ENCODE measurements at places on chromosomes 2 and 18.

GRCh38 chr2:182404975-182405561 lies 21.8 kb downstream of the PDE1A start:
- DNase-seq = no peak

GRCh38 chr2:21930226-21930625 lies 806.5 kb downstream of the TDRD15 start:
- DNase-seq = peak; percentile 72

DNA sequence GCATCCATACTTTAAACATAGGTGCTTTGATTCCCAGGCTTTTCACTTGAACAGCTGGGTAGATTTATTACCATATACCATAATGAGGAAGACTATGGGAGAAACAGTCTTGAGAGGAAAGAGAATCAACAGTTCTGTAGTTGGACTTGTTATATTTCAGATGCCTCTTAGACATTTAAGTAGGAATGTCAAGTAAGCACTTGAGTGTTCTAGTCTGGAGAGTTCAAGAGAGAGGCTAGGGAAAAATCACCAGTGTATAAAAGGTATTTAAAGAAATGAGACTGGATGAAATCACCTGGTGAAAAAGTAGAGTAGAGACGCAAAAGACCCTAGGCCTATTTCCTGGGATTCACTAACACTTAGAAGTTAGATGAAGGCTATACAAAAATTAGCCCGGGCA lies 13.5 kb upstream of the CCNT2 start:
- no peak for DNase-seq

- DNase-seq = peak; percentile 59
Observed at GRCh38 chr2:55879976-55880375, 43.6 kb downstream of the EFEMP1 start.

- DNase-seq = no peak
Observed at GRCh38 chr2:59177748-59178147, 936.6 kb upstream of the FANCL start.

DNA sequence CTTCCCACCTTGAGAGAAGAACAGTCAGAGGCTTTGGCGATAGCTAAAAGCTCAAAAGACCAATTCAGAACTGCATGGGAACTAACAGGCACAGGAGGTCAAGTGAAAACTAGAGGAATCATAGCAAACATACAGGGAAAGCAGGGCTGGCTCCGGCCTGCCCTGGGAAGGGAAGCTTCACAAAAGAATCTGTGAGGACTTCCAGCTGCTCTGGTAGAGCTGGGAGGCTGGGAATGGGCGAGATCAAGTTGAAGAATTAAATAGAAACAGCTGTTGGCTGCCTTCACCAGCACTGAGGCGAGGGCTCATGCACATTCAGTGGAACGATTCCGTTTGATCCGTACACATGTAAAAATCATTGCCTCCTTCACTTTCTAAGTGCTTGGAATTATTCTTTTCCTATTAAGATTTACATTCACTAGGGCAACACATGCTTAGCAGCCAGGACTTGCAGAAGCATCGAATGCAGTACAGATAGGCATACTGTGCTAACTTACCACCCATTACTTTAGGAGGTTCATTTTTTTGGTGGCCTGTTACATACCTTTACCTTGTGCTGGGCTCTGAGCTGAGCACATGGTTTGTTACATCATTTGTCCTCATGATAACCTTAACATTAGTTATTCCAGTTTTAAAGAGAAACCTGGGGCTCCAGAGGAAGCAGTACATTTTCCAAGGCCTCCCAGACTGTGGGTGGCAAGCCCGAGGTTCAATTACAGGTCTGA lies 125.4 kb upstream of the RNF152 start:
- peak; percentile 97 for DNase-seq

DNA sequence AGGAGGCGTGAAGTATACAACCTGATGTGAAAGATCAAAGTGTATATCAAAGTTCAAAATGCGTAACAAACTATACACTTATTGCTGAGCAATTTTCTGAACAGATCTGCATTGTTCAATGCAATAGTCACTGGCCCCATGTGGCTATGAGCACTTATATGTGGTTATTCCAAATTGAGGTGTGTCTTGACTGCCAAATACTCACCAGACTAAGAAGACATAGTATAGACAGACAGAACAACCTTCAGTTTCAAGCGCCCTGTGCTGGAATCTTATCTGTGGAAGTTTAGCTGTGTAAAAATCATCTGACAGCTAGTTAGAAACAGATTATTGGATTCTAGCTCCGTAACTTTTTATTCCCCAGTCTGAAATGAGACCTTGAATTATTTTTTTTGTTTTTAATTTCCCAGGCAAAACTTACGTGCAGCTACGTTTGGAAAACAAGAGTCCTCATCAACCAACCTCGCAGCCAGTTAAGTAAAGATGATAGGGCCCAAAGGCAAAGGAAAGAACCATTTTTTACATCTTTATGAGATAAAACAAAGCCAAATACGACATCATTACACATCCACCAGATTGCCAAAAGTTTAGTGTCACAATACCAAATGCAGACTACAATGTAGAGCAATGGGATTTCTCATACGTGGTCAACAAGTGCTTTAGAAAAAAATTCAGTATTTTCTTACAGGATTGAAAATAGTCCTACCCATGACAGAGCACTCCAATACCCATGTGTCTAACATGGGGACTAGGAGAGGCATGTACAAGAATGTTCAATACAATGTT lies 37.2 kb downstream of the MBOAT2 start:
- DNase-seq = peak; percentile 79

DNA sequence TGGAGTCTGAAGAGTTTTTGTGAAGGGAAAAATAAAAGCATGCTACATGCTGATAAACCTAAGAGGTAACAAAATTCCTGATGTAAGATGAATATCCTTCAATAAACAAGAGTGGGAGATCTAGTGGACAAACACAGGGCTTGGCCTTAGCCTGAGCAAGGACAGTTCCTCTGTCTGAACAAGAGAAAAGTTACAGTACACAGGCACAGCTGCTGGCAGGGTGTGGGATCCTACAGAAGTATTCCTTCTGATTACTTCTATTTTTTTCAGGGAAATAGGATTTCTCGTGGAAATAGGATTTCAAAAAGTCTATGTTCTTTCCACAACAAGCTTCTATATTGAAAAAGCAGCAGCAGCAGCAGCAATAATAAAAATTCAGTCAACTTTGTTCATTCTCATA lies 54.1 kb downstream of the NBAS start:
- DNase-seq = no peak

- no peak for DNase-seq
Observed at GRCh38 chr2:69625078-69625795, 18.3 kb downstream of the AAK1 start.

DNA sequence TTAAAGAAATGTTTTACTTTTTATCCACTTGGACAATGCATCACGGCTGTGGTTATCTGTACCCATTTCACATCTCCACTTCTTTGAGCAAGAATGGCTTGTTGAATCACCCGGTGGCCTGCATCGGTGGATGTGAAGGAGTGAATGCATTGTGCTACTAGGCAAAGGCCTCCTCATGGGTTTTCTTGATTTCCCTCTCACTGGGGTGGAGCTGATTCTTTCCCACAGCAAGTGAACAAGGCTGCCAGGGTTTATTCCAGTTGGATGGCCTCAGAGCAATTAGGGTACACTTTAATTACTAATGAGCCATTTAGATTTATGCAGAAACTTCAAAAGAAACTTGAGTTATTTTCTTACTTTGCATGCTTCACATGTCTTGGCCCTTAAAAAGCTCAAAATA lies 387.1 kb downstream of the RND3 start:
- DNase-seq = no peak

- DNase-seq = no peak
Observed at GRCh38 chr2:227960317-227960716, 88.9 kb downstream of the DAW1 start.

DNA sequence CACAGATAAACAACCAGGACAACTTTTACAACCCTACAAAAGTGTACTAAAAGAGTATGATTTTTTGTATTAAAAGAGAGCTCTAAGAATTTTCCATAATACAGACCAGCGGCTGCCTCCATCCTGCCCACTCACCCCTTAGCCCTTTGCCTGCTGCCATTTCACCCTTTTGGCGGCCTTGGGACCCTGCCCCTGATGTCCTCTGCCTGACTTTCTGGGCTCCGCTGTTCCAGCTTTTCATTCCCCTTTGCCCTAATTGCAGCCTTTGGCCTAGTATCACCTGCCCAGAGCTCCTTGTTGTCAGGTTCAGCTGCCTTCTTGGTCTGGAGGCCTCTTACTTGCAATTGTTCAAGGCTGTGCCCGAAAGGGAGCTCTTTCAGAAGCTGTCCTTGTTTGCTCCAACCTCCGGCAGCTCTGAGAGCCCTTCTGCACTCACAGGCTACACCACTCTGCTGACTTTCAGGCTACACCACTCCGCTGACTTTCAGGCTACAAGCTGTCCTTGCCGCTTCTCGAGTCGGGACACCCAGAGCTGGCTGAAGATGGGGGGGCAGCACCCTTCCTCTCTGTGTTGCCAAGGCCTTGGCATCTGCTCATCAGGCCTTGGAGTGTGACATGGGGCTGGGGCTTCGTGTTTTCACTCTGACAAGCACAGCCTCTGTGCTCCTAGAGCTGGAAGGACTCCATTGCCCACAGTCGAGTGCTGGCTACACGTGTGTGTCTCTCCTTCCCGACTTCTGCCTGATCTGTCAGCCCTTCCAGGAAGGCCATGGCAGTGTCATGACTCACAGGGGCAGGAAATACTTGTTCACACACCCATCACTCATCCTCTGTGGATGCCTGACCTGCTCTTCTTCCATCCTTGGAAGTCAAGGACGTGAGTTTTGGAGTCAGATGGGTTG lies 43.1 kb upstream of the HDAC4 start:
- peak; percentile 70 for DNase-seq

- no peak for DNase-seq
Observed at GRCh38 chr2:136363470-136363869, 245.5 kb upstream of the CXCR4 start.

DNA sequence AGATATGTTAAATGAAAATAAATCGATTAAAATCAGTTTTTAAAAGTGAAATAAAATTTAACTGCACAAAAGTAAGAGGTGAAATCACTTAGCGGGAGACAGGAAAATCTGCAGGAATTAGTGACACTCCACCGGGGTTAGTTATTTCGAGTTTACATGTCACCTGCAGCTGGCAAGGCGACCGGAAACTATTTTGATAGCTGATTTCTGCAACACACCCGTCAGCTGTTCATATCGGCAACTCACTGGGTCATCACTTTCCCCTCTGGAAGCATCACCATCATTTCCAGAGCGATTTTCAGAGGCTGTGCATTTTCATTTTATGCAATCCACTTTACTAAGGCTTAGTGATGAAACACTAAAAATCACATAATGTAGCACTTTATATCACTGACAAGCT lies 52.9 kb downstream of the PXDN start:
- no peak for DNase-seq

DNA sequence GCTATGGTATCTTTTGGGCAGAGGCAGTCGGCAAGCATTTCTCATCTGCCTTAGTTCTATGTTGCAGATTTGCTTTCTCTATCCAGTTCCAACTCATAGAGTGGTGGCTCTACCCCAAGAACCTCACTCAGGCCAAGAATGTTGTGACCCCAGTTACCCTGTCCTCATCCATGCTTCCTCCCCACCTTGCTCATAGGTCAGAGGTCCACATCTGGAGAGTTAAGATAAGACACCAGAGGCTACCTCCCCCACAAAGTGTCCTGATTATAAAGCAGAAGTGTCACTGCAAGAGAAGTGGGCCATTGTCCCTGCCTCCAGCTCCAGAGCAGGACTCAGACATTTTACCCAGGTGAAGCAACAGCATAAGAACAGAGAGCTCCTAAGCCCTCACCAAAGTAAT lies 276.8 kb upstream of the CHST9 start:
- DNase-seq = no peak

DNA sequence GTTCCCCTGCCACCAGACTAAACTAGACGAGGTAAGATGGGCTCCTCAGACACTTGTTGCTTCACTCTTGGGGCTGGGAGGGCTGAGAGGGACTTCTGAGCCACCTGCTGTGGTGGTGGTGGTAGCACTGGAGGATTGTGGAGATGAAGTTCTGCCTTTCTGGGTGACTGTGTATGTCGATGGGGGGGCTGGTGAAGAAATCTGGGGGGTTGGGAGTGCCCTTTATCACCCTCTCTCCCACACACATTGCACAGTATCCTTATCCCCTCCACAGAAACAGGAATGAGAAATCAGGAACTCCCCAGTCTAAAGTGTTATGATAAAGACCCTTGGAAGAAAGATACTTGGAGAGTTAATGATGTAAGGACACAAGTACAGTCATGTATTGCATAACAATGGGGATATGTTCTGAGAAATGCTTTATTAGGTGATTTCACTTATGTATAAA lies 38.5 kb downstream of the HK2 start:
- DNase-seq = no peak

DNA sequence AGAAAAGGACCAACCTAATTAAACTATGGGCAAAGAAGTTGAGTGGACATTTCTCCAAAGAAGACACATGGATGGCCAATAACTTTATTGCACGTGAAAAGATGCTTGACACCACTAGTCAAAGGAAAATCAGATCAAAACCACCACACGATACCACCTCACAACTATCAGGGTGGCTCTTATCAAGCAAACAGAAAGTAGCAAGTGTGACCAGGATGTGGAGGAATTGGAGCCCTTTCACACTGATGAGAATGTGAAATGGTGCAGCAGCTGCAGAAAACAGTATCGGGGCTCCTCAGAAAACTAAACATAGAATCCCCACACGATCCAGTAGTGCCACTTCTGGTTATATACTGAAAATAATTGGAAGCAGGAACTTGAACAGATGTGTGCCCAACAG lies 72.2 kb upstream of the ALKAL2 start:
- no peak for DNase-seq

DNA sequence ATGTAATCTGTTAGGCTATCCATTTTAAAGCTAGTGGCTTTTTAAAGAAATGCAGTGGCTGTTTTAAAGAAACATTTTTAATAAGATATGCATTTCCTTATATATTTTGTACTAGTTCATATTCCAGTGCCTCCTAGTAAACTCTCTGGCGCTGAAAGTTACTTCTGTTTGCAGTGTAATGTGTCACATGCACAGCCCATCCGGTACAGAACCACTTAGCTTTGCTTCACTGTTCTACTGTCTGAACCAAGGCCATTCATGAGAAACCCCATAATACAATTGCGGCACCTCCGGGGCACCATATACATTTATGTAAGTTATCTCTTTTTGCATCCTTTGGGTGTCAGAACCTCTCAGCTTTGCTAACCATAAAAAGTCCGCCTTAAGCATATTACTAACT lies 114.6 kb upstream of the KCTD1 start:
- DNase-seq = no peak

GRCh38 chr2:186540941-186541340 lies 48.9 kb upstream of the ITGAV start:
- DNase-seq = peak; percentile 80

- DNase-seq = no peak
Observed at GRCh38 chr2:85180322-85181133, 47.3 kb downstream of the TCF7L1 start.

DNA sequence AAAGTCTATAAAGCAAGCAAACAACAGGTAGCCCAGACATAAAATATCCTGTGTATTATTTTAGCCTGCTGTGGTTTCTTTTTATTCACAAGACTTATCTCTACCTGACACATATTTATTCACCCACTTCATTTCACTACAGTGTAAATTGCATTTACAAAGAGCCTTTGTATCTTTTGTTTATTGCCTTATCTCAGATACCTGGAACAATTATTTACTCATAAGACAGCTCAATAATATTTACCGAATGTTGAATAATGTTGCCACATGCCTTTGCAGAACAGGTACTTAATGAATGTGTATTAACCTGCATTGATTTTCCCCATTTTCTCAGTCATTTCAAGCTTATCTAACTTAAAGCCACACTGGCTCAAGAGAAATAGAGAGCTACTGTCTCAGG lies 603.6 kb downstream of the FBXO15 start:
- DNase-seq = no peak

GRCh38 chr2:214542295-214542694 lies 131.4 kb downstream of the VWC2L start:
- DNase-seq = peak; percentile 14
